ENCODE measurements at places on chromosomes 13 and 19. TPM values are rescaled to one million over a fixed set of nuclear protein-coding genes. Genes with fewer than 3 reads are reported as not detected.

UFM1 gene
- total RNA-seq = 43.7 TPM

GRCh38 chr13:69935043-69935442 lies 172.6 kb upstream of the ATXN8OS start:
- DNase-seq = no peak

- DNase-seq = no peak
Measured at GRCh38 chr13:92941167-92941566, 285.4 kb upstream of the GPC6 start.

LSM14A gene
- 111 TPM for total RNA-seq

GRCh38 chr13:93700115-93700514 lies 473.5 kb downstream of the GPC6 start:
- DNase-seq = no peak

GAPDHS gene
- total RNA-seq = not detected

SIAH3 gene
- not detected for total RNA-seq

ANGPTL4 gene
- total RNA-seq = 8.6 TPM

ZNF20 gene
- 8.5 TPM for total RNA-seq

ETV2 gene
- 1.2 TPM for total RNA-seq

DNA sequence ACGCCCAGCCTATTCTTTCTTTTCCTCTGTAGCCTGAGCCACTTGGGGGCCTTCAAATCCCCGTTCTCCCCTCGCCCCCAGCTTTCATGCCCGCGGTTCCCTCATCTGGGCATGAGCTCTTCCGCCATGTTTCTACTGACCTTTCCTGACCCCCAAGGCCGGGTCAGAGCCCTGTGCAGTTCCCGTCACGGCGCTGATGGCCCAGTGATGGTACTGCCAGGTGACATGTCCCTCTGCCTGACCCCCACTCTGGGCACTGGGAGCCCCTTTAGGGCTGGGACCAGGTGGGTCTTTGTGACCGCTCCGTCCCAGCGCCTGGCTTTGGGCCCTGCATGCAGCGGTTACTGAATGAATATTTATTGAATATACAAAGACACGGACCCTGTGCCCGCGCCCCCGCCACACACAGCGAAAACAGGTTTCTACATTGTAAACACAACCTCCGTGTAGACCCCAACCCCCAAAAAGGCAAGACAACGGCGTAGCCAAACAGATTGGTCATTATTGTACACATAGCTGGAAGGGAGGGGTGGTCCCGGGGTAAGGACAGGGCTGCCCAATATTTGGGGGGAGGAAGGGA lies 7.7 kb downstream of the GPR108 start:
- no peak for DNase-seq

C19orf18 gene
- 1.4 TPM for total RNA-seq

Measured in osteocyte (in vitro differentiated cells).